ENCODE measurements at places on chromosomes 6 and 20. TPM values are rescaled to one million over a fixed set of nuclear protein-coding genes. Genes with fewer than 3 reads are reported as not detected.

DNA sequence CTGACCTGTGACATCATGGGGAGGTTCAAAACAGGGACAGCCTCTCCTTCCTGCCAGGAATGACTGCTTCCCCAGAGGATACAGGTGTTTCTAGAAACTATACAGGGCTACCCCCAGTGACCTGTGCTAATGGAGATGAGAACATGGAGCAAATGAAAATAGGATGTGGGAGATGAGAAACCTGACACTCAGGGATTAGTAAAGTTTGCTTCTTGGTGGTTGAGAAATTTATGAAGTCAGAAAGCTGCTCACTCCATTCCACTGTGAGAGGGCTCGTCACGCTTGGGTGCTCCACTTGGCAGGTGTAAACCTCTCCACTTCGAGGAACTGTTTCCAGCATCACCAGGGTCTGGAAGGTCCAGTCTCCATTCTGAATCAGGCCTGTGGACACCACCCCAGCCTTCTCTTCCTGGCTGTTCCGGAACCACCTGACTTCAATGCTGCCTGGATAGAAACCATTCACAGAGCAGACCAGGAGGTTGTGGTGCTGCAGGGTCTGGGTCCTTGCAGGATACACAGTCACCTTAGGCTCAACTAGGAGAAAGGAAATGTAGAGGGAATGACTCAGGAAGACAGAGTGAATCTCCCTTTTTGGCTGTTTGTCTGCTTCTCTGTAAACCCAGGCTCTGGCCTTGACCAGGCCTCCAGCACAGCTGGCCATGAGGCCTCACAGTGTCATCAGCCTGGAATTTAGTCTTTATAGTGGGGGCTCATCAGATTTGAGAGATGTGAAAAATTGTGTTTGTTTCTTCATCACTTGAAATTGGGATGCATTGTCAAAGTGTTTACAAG, 10.8 kb downstream of the HLA-DRB5 start:
- DNase-seq = no peak

The AVP gene
- not detected for total RNA-seq

The PPARD gene
- 3.2 TPM for total RNA-seq

DNA sequence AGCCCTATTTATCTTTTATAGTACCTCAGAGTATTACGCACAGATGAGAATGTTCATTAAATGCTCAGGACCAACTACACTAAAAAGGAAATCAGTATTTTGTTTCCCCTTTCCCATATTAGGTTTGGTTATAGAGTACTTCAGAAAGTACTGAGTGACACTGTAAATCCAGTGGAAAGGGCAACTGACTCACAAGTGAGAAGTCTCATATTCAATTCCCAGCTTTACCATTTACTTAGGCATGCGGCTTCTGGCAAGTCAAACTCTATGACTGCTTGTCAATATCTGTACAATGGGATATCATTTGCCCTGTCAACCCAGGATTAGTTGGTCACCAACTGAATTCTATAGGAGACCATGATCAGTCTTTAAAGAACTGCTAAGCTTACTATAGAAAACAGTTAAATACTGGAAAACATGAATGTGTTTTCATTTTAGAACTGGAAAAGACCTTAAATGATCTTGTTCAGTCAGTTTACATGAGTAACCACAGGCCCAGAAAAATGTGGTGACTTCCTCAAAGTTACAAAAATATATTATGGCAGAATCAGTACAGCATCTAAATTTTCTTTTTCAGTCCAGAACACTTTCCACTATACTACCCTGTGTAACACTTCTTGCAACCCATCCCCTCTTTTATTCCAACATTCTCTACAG, 3.6 kb downstream of the MAP3K7 start:
- DNase-seq = no peak

- DNase-seq = no peak
These were observed 21.9 kb downstream of the DEF6 start for GRCh38 chr6:35319346-35320030.

DNA sequence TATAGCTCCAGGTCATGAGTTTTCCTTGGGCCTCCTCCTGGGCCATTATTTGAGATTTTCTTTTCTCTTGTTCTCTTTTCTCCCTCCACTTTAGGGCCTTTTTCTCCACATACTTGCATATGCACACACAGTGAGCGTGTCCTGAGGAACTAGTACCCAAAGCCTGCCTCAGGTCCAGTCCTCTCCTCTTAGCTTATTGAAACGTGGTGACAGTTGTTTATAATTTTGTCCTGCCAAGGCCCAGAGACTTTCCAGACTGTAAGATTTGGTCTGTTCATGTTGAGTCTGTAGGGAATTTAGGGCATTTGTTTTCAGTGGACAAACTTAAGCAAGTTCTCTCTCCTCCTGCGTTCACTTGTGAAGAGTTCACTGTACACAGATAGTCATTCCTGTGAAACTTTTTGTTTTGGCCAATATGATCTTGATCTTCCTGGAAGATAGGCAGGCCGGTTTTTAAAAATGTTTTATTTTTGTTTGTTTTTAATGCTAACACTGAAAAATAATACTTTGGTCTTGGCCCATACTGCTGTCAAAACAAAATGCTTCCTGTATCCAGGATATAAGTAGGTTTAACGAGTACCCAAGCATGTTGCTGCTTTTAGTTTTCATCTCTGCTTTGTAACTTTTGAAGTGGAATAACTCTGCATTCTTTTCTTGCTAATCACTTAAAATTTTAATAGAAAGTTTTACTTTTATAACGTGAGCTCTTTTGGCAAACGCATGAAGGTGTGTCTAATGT, 20.7 kb downstream of the LRRC1 start:
- DNase-seq = no peak

DNA sequence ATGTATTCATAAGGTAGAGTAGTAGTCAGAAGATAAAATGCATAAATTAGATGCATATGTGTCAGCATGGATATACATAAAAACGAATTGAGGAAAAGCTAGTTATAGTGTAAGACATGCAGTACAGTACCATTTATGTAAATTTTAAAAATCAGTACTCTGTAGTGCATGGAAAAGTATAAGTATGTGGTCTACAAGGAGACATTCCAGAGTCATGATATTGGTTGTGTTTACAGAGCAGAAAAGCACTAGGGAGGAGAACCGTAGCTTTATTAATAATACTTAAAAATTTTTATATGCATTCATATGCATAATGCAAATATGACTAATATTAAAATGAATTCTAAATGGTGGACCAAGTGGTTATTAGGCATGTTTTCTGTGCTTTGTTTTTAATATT, 220.0 kb downstream of the ZFAND3 start:
- no peak for DNase-seq

- no peak for DNase-seq
These were observed 73.3 kb downstream of the TFAP2A start for GRCh38 chr6:10341605-10342004.

- DNase-seq = peak; percentile 26
These were observed 122.6 kb upstream of the IFNGR1 start for GRCh38 chr6:137341681-137342195.

GRCh38 chr6:139473231-139473701, 98.8 kb upstream of the CITED2 start:
- DNase-seq = no peak

DNA sequence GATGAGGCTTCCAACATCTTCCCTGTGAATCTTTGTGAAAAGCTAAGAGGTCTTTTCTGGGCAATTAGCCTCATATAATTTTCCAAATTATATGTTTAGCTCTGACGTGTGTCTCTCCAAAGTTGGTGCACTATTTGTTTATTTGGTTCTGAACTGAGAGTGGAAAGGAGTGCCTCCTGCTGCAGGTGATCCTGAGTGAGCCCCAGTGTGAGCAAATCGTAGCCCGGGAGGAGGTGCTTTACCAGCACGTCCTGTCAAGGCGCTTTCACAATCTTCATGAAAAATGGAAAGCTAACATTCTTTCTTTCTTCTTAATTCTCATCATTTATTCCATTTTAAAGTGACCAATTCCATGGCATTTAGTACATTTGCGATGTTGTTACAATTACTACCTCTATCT, 231.9 kb downstream of the BMP2 start:
- no peak for DNase-seq

GRCh38 chr6:3813150-3813780, 35.9 kb upstream of the FAM50B start:
- DNase-seq = peak; percentile 43

The EYS gene
- 0.17 TPM for total RNA-seq

DNA sequence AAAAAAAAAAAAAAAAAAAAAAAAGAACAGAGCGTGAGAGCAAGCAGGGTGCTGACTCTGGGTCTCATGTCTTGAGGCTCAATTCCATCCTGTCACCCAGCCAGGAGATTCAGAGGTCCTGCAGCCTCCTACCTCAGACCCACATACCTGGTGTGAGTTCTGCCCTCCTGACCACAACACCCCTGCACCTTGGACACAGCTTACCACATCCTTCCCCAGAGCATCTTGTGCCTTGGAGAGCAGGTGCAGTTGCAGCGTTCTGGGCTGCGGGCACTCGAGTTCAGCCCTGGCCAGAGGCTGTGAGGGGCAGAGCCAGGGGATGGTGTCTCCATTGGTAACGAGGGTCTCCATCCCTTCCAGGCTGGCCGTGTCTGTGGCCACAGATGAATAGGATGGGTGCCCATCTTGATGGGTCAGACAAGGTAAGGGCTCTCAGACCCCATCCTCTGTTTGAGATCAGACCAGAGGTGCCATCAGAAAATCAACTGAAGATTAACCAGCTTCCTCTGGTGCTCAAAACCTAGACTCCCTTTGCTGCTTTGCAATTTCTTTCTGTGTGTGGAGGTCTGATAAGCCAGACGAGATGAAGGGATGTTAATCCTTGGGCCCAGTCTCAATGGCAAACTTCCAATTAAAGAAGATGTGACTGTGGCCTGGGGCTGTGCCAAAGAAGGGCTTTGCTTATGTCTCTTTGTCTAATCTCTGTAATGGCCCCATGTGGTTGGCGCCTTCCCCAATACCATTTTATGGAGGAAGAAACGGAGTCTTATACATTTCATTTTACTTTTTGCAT, 14.7 kb upstream of the ZNF831 start:
- DNase-seq = no peak

DNA sequence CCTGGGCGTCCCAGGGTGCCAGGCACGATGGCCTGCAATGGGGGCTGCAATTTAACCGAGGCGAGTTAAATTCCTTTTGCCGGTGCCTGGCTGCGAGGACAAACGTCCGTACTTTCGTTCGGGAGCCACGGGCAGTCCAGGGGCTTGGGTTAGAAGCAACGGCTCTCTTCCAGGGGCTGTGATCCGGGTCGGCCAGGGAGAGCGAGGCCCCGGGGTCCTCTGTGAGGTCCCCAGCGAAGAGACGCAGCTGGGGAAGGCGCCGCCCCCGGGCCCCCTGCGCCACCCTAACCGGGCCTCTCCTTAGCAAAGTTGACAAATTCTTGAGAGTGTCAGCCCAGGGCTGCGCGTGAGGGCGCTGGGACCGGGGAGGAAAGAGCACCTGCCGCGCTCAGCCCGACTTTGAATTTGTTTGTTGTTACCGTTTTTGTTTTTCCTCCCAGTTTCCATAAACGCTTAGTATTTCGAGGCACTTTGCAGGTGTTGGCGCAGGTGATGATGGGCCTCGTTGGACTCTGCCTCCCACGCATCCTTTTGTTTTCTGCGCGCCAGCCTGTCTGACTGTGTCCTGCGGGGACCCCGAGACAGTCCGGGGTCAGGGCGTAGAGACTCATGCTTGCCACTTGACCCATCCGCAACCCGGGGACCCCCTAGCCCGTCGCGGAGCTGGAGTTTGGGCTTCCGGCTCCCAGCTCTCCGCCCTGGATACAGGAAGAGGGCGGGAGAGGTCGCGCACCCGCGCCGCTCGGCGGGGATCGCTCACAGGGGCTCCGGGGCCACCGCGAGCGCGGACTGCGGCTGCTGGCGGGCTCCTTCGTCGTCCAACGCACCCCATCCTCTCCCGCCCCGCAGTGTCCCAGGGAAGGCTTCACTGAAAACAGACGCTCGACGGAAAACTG, 5.8 kb downstream of the OLIG3 start:
- DNase-seq = no peak

DNA sequence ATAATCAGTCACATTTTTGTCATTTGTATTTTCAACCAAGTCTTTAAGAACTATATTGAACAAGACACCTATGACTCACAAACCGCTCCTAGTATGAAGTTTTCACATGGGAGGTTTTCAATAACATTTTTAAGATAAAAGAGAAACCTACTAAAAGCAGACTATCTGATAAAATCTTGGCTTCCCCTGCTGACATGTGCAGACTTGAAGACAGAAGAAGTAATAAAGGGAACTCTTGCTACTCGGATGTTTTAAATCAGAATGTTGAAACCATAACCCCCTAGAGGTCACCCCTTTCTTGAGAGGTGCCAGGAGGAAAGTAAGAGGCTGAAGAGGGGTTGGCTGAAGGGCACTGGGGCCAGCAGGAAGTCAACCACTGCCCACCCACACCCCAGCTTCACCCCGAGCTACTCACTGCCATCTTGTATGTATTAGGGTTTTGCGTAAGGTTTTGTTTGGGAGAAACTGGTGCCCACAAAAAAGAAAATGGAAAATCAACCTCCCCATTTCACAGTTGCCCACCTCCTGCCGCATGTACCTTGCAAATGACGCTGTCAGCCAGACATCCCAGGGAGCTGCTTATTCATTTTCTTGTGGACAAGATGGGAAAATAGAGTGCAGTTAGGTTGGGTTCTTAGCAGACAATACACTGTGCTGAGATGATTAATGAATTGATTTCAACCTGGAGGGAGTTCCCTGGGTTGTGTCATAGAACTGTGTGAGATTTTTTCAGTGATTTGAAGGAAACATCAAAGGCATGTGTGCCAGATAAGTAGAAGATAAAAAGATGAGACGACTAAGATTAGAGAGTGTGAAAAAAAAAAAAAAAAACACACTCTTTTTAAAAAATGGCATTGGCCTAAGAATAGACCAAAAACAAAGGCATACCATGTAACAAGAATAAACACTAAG, 83.2 kb upstream of the TAB2 start:
- peak; percentile 22 for DNase-seq

DNA sequence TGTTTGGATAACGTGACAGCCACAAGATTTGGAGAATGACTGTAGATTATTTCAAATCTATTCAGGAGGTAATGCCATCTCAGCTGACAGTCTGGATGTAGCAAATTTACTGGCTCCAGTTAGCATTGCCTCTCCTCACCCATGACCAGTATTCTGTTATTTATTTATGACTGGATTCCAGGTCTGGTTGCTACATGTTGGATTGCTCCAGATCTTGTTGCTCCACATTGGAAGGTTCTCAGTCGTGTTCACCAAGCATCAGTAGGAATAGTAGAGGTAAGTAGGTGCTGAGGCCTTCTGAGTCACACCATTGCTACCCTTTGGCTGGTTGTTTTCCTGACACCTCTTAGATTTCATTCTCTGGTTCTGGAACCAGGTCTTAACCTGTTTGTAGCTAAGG, 69.5 kb upstream of the ELOVL5 start:
- DNase-seq = no peak

- no peak for DNase-seq
These were observed at the start of gene GFRA4 for GRCh38 chr20:3663031-3663701. Gene GFRA4, minus strand, starts transcription at chr20:3663399. Its CDS starts 0 bp downstream, at chr20:3663399.

The SYTL3 gene
- total RNA-seq = 1.0 TPM

GRCh38 chr6:80210618-80211017, 104.1 kb downstream of the BCKDHB start:
- no peak for DNase-seq

The SAMD10 gene
- not detected for total RNA-seq

DNA sequence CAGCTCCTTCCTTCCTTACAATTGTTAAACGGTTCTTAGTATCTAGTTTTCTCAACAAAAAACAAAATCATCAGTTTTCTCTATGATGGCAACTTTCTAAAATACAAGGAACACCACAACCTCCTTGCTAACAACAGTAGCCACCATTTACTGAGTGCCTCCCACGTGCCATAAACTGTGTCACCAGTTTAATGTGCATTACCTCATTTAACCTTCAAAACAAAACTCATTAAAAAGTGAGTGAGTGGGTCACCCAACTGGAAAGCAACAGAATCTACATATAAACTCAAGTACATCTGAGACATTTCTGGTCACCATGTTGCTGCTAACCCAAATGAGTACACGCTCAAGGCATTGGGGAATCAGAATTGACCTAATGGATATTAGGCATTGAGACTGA, 11.0 kb downstream of the RTN4IP1 start:
- no peak for DNase-seq

The FBXL4 gene
- total RNA-seq = 7.9 TPM

The DLL1 gene
- 2.2 TPM for total RNA-seq
